NCI-H460 (cell line): ENCODE measurements at places on chromosomes 11 and 22. TPM values are rescaled to one million over a fixed set of nuclear protein-coding genes. Genes with fewer than 3 reads are reported as not detected.

The FAM180B gene
- not detected in 2 replicates for total RNA-seq

The XKR3 gene
- not detected in 2 replicates for total RNA-seq

The SMIM38 gene
- total RNA-seq: 0.05 TPM in 1 of 2 replicates, not detected in the other

The TBX1 gene
- 2.6 and 3.3 TPM in 2 replicates for total RNA-seq
